ENCODE measurements at places on chromosomes 11 and 22. TPM values are rescaled to one million over a fixed set of nuclear protein-coding genes. Genes with fewer than 3 reads are reported as not detected.
A peak's percentile ranks its signal among the peaks of the same experiment; 100 is the strongest.

- peaks cover 22% of the 10 kb centered on the region for H3K27me3 ChIP-seq
- no peaks in the 10 kb centered on the region for H3K4me1 ChIP-seq
- no peak overlapping the region for H3K27ac ChIP-seq
- DNase-seq: no peak
- H3K4me3 ChIP-seq: no peak overlapping the region
- H3K36me3 ChIP-seq: no peaks in the 10 kb centered on the region
Measured at GRCh38 chr11:45239733-45240132, 46.4 kb downstream of the SYT13 start.

LINC01488 gene
- not detected for total RNA-seq

OR52A1 gene
- total RNA-seq: not detected

GRCh38 chr22:38085501-38085900 is 1.5 kb upstream of the SLC16A8 start:
- no peak overlapping the region for H3K4me3 ChIP-seq
- DNase-seq: no peak
- no peaks in the 10 kb centered on the region for H3K36me3 ChIP-seq
- peaks cover 21% of the 10 kb centered on the region for H3K27me3 ChIP-seq

DNA sequence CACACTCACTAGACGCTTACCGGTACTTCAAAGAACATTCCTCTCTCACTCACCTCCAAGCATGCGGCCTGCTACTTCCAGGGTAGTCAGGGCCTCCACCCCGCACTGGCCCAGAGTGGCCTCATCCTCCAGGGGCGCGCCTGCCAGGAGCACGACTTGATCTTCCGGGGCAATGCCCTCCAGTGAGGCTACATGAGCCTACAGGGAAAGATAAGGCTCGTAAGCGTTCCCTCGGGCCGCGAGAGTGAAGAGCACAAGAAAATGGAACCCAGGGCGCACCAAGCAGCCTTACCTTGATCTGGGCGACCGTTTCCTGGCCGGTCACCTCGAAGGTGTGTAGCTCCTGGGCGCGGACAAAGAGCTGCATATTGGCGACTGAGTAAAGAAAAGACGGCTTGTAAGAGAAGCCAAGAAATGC is 478 bp downstream of the FAU start:
- H3K27ac ChIP-seq: peak overlapping the region; percentile 98
- peak overlapping the region; percentile 100 for H3K4me3 ChIP-seq
- peaks cover 63% of the 10 kb centered on the region for H3K4me1 ChIP-seq
- H3K27me3 ChIP-seq: no peaks in the 10 kb centered on the region
- peak; percentile 48 for DNase-seq

GRCh38 chr11:119888119-119888518 is 159.1 kb upstream of the NECTIN1 start:
- H3K4me3 ChIP-seq: no peak overlapping the region
- H3K27me3 ChIP-seq: peaks cover 7% of the 10 kb centered on the region
- no peak for DNase-seq
- H3K36me3 ChIP-seq: no peaks in the 10 kb centered on the region
- no peaks in the 10 kb centered on the region for H3K4me1 ChIP-seq

- H3K4me3 ChIP-seq: no peak overlapping the region
- no peak overlapping the region for H3K27ac ChIP-seq
- peaks cover 3% of the 10 kb centered on the region for H3K4me1 ChIP-seq
- no peak for DNase-seq
Measured at GRCh38 chr11:112773264-112773663, 188.0 kb upstream of the NCAM1 start.

DNA sequence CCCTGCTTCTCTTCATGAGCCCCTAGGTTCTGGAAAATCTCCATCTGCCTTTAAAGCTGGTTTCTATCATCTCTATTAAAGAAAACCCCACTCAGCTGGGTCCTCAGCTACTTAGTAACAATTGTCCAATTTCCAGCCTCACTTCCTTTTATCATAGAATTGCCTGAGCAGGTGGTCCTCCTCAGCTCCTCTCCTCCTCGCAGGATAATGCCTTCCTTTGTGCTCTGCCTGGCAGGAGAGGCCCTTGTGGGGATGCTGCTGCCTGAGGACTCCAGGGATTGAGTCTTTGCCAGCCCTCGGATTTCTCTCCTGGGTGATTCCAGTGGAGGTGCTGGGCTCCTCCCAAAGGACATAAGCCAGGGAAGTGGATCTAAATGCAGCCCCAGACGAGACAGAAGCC is 448.3 kb downstream of the INSC start:
- H3K4me3 ChIP-seq: no peak overlapping the region
- DNase-seq: no peak
- no peaks in the 10 kb centered on the region for H3K36me3 ChIP-seq
- H3K27ac ChIP-seq: no peak overlapping the region

GRCh38 chr11:122330279-122330965 is 214.4 kb upstream of the BLID start:
- no peaks in the 10 kb centered on the region for H3K4me1 ChIP-seq
- H3K27ac ChIP-seq: no peak overlapping the region
- DNase-seq: no peak
- H3K36me3 ChIP-seq: no peaks in the 10 kb centered on the region
- no peak overlapping the region for H3K4me3 ChIP-seq
- no peaks in the 10 kb centered on the region for H3K27me3 ChIP-seq

OR52B6 gene
- total RNA-seq: not detected

DNA sequence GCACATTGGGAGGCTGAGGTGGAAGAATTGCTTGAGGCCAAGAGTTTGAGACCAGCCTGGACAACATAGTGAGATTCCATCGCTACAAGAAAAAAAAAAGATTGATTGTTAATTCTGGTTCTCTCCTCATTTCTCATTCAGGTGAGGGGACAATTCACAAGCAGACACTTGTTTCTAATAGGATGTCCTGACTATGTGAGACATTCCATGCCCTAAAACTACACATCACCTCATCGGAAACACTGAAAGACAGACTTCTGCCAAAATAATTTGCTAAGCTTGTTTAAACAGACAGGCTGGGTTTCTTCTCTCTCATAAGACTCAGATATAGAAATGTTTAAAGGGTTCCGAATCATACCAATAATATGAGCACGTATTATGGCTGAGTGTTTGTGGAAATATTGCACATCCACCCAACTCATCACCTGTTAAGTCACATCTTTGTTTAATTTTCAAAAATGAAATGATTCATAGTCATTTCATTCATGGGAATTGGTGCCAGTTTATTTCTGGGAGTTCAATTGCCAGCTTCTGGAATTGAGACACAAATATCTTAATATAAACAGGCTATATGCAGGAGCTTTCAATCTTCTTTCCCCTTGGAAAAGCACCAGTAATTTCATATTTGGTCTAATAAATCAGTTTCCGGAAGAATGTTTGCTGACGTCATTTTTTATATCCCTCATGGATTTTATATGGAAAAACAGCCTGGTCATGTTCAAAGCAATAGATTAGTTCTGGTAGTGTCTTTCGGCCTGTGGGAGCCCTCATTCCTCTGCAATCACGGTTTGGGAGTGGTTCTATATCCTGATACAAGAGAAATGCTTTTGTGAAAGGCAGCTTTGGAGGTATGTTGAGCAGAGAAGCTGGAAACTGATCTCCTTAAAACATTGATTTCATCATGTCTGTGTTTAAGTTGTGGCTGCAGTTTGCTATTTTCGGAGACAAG is 87.0 kb downstream of the BDNF start:
- no peaks in the 10 kb centered on the region for H3K4me1 ChIP-seq
- DNase-seq: no peak

DDI1 gene
- total RNA-seq: not detected
